ENCODE measurements at places on chromosomes 13 and 19.

- DNase-seq, result no peak
These were observed 223.8 kb upstream of the TMTC4 start for GRCh38 chr13:100898431-100898830.

GRCh38 chr13:30191491-30192100 lies 115.8 kb downstream of the KATNAL1 start:
- DNase-seq, result no peak

DNA sequence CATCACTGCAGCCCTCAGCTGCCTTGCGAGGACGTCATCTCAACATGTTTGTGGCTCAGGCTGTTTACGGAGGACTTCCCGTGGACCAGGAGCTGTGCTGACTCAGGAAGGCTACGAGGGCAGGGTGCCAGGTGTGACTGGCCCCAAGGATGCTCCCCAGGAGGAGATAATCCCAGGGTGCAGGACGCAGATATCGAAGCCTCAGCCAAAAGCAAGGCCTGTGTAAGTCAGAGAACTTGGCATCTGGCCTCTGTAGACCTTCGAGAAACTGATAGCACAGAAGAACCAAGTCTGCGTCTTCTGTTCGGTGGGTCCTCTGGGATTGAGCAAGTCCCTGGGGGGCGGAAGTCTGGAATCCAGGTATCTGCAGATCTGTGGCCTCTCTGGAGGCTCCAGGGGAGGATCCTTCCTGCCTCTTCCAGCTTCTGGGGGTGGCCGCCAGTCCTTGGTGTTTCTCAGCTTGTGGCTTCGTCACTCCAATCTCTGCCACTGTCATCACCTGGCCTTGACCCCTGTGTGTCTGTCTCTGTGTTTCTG lies 2.6 kb upstream of the DOHH start:
- no peak for DNase-seq

DNA sequence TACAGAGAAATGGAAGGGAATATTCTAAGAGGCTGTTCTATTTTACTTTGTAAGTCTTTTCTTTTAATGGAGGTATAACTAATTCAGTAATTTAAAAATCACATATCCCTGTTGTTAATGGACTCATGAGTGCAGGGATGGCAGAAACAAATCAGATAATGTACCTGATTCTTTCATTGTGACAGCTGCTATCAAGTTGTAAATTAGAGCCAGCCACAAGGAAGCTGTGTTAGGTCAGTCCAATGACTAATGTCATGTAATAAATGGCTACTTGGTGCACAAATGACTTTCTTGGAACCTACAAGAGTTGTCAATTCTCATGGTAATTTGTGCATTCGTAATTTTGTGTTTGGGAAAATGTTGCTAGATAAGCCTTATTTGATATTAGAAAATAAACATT lies 446.4 kb downstream of the DCT start:
- no peak for DNase-seq

- DNase-seq, result no peak
These were observed 2.7 kb upstream of the CEACAM7 start for GRCh38 chr19:41690801-41691065.

DNA sequence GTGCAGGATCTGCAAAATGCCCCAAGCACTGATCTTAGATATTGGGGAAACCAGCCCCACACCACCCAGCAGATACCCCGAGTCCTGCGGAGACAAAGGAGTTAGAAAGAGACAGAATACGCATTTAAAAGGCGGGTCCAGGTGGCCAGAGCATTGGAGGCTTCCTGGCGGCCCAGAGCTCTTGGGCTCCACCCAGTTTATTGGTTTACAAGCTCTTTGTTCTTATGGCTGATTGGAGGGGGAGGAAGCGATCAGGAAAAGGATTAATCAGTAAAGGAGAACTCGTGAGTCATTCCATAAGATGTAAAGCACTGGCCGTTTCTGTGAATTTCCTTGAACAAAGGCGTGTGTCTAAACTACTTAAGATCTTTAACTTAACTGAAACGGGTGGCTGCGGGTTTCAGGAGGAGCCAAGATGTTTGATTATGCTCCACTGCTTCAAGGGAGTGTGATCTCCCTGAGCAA lies 926 bp downstream of the ZNF587 start:
- DNase-seq, result no peak

- no peak for DNase-seq
These were observed 8.3 kb downstream of the PGLYRP1 start for GRCh38 chr19:46014534-46014933.

DNA sequence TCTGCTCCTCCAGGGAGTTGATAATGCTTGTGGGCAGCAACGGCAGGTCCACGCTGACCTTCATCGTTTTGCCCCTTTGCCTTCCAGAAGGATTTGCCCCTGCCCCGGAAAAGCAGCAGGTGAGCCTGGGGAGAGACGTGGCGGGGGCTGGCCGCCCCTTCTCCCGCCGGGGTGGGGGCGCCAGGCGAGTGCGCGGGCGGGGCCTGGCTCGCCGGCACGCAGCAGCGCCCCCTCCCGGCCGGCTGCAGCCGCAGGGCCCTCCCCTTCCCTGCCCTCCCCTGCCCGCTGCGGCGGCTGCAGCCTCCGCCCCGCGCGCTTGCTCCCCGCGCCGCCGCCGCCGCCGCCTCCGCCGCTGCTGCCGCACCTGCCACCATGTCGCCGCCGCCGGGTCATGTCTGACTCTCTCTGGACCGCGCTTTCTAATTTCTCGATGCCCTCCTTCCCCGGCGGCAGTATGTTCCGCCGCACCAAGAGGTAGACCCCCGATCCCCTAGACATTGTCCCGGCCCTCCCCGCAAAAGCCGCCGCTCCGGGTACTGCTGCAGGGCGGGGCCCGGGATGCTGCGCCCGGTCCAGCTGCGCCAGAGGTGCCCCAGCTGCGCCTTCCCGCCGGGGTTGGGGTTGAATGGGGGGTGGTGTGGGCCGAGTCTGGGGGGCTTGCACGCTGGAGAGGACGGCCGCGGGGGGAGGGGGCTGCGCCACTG lies at the start of gene MAST1:
MAST1 (plus strand) TSS at position 334 of the 704 bp plus-strand sequence; CDS start at position 392, 58 bp downstream.
- peak; percentile 40 for DNase-seq

DNA sequence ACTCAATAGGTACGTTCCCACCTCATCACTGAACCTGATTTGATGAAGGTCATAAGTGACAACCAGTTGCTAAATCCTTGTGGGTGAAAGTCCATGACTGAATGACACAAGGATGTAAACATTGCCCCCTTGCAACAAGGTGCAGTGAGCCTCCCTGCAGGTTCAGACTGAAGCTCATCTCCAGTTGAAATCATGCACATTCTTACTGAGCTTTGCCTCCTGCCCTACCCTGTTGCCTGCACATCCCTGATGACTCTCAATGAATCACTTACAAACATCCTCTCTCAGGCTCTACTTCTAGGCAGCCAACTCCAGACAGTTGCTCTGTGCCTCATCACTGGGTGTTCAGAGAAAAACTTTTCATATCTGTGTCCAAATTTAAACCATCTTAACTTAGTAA lies 42.5 kb upstream of the ARGLU1 start:
- no peak for DNase-seq

DNA sequence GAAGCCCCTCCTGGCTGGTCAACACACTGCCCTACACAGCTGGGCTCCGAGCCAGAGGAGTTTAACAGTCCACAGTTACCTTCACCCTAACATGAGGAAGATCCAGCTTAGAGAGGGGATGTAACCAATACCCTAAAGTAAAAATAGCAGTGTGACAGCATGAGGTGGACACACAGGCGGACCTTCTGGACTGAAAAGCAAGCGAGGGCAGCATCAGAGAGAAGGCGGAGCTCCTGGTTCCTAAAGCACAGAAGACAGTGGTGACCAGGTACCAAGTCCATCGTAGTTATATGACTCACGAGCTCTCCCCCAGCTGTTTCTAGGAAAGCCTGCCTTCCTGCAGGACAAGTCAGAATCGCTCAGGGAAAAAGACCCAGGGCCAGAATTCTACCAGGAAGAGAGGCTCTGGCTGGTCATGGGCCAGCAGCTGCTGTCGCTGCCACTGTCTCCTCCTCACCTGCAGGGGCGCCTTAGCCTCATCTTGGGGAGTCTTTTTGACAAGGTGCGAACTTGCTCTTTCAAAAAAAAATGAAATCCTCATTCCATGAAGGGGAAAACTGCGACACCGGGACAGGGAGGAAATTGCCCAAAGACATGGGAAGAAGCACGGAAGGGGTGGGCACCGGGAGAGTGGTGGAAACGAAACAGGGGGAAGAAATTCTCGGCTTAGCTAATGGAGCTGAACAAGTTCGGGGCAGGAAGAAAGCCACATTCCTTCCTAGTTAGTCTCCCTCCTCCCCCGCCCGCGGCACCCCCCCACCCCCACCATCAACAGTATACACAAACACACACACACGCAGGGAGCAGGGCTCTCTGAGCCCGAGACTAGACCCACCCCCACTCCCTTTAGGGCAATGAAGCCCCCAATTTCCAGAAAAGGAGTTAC lies 1.7 kb downstream of the ELL start:
- DNase-seq, result peak; percentile 67

GRCh38 chr13:74687442-74688182 lies 553.4 kb upstream of the KLF12 start:
- no peak for DNase-seq

GRCh38 chr13:30413842-30414241 lies 8.5 kb upstream of the UBE2L5 start:
- no peak for DNase-seq

DNA sequence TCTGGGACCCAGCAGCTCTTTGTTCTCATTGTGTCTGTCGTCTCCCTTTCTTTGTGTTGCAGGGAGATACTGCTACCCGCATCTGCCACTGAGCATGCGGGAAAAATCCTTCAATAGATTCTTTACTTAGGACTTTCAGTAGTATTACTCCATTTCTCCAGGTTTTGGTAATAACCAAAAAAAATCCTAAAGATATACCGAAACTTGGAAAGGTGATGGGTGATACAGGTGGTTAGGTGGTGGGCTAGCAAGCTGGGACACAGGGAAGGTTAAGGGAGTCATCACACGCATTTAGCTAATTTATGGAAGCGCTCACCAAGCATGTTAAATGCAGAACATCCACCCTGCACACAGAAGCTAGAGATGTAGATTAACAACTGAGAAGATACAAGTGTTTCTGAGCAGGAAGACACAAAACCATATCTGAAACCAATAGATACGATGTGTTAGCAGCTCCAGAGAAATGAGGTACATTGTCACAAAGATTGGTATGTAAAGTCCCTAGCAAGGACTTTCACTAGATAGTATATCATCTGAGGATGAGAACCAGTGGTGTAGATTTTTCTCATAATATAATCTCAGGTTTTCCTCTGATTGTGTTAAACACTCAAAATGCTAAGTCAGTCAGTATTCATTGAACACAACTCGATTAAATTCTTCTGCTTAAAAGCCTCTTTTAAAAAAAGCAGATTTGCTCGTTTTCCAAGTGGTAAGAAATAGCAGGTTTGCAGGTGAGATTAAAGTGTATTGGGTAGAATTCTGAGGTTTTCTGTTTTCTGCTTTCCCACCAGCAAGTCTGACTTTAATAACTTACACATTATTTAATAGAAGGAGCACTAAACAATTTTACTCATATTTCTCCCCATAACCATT lies 1.2 kb upstream of the SLAIN1 start:
- peak; percentile 59 for DNase-seq

DNA sequence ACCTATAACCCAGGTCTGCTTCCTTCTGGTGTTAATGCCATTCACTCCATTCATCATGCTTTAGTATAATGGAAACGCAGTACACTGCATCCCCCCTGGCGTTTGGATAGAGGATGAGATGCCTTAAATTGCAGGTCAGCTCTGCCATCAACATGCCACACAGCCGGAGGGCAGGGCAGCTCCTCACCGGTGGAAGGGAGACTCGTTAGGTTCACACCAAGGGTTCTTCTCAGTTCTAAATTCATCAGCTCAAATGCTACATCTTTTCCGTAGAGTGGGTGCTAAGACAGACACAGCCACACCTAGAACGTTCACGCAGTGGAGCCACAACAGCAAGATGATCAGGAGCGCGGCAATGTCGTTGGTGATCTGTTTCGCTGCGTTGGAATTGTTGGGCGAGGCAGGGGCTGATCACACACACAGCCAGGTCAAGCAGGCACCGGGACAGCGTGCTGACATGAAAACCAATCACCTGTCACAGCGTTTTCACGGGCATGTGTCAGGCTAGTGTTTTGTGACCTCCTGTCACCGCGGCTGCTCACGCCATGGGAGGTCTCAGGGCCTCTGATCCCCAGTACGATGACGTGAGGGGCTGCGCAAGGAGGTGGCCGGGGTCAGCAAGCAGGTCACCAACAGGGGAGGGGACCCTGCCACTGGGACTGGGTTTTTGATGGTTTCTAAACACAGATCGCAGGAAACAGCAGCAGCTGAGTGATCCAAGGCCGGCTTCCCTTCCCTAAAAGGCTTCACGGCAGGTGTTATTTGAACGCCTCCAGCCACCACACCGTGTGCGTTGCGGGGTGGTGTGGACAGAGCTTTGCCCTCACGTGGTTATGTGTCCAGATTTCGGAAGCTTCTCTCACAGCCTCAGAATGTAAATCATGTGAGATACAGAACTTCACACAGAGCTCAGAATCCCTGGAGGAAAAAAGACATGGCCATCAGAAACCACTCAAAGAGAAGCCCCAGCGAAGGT lies 94.3 kb upstream of the IRS2 start:
- DNase-seq, result no peak

DNA sequence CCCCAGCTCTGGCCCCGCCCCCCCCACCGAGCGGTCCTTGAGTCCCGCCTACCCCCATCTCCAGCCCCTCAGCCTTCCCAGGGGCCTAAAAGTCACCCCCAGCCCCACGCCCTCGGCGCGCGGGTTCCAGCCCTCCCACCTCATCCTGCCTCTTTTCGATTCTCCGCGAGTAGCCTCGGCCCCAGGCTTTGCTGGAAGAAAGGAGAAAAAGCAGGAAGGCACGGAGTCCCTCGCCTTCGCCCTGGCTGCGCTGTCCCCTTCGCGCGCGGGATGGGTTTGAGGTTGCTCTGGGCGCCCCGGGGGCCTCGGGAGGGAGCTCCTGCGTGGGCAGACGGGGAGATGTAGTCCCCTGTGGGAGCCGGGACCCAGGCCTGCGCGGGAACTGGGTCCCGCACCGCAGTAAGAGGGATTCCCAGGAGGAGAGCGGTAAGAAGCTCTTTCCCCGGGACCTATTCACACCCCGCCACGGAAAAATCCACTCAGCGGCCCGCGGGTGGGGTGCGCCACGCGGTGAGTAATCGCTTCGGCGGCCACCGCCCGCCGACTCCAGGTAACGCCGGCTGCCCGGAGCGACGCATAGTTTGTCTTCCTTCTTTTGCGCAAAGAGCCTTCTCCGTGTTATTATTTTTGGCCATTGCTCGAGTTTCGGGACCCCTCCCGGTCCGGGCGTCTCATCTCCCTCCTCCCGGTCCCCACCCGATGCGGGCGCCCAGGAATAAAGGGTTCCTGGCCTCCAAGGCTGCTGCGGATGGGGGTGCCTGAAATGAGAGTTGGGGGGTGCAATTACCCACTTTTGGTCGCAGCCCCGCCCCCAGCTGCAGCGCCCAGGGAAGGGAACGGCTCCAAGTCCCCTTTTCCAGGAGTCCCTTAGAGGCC lies 865 bp upstream of the CRLF1 start:
- DNase-seq, result no peak

DNA sequence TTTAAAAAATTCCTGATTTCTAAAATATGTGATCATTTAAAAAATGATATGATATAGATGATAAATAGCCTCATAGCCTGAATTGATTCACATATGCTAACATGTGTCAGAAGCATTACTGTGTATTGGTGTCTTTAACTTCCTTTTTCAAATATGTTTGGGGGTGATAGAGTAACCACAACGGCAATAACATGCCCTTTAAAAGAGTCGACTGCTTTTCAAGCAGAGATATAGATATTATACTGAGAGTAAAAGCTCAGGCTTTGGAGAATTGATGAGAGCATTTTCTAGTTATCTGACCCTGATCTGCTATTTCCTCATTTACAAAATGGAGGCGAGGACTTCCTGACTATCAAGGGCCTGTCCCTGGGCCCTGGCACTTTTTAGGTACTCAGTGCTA lies 260.5 kb downstream of the DCT start:
- DNase-seq, result no peak

GRCh38 chr19:11414544-11414943 lies 4.6 kb downstream of the RGL3 start:
- DNase-seq, result no peak

Measured in CD4-positive, alpha-beta T cell treated with Interleukin-17A for 1 hour (primary cell).